Activated CD4-positive, alpha-beta T cell treated with anti-CD3 and anti-CD28 coated beads for 24 hours (primary cell): ENCODE measurements at places on chromosomes 3 and 15.

GRCh38 chr3:36496684-36497633 lies 116.7 kb downstream of the STAC start:
- no peak for DNase-seq

- no peak for DNase-seq
These were observed 100.6 kb downstream of the CYP19A1 start for GRCh38 chr15:51237816-51238215.

DNA sequence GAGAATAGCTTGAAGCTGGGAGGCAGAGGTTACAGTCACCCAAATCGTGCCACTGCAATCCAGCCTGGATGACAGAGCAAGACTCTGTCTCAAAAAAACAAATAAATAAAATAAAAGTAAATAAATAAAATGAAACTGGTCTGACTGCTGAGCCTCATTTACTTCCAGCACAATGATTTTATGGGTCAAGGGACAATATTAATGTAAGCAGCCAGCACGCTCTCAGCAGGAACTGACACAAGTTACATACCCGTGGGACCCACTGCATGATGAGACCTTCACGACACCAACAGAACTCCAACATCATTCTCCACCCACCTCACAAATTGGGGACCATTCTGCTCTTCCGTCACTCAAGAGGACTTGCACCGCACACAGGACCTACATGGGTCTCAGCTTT lies 230.3 kb downstream of the MAGI1 start:
- no peak for DNase-seq

GRCh38 chr3:10867384-10867783 lies 51.4 kb downstream of the SLC6A11 start:
- no peak for DNase-seq

DNA sequence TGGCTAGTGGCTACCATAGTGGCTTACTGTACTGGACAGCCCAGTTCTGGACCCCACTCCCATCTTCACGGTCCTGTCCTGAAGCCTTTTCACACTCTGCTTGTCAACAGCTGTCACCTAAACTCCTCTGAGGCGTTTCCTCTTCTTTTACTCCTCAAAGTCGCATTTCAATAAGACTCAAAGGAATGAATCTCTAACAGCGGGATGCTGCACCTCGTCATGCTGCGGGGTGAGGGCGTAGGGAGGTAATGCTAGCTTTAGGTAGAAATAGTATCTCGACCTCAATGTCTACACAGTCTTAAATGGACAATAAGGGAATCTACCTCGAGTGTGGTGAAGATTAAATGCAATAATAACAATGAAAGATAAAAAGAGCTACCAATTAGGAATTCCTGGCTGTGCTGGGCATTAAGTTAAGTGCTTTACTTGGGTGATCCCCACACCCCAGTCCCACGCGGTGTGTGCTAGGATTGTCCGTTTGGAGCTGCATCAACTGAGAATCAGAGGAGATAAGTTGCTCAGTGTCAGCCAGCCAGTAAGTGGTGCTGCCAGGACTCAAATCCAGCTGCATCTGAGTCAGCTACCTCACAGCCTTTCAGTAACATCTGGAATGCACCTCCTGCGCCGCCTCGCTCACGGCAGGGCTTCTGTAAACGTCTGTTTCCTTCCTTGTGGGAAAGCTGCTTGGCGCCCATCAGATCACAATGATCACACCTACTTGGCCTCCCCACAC lies 14.0 kb downstream of the PLA2G4D start:
- no peak for DNase-seq

DNA sequence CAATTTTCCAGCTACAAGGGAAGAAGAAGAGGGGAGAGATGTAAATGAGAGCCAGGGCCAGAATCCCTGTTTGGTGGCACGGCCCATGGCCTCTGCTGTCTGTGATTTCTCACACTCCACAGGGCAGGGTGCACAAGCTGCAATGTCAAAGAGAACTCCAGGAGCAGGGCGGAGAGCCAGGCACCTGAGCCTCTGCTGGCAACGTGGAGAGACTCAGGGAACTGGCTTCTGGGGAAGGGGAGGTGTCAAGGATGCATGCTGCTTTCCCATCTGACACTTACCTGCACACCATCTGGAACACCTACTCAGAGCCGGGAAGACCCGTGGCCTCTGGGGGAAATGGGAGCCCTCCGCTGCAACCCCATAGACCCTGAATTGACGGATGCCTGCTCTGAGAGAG lies 507.5 kb upstream of the NR2F2 start:
- DNase-seq: no peak

- DNase-seq: no peak
These were observed 47.3 kb downstream of the ITGA11 start for GRCh38 chr15:68384451-68385239.

- DNase-seq: no peak
These were observed 194.7 kb downstream of the SQOR start for GRCh38 chr15:45829336-45830153.

GRCh38 chr15:98123834-98124233 lies 163.3 kb downstream of the ARRDC4 start:
- no peak for DNase-seq

- no peak for DNase-seq
These were observed 309.4 kb upstream of the SOX2 start for GRCh38 chr3:181402347-181402746.

DNA sequence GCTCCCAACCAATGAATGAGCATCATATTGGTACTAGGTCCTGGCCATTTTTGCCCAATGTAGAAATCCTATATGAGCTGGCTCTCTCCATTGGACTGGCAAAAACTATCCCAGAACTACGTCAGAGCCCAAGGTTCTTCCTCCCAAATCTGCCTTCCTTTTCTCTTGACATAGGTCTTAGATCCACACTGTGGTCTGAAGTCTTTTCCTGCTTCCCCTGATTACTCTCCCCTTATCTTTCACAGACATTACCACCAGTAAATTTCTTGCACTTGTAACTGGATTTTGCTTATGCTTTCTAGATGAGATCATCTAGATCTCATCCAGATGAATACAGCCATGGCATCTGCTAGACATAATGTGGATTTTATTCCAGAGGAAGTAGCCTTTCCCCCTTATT lies 141.2 kb upstream of the GADL1 start:
- DNase-seq: no peak

GRCh38 chr15:39181940-39182339 lies 398.9 kb upstream of the THBS1 start:
- DNase-seq: no peak

DNA sequence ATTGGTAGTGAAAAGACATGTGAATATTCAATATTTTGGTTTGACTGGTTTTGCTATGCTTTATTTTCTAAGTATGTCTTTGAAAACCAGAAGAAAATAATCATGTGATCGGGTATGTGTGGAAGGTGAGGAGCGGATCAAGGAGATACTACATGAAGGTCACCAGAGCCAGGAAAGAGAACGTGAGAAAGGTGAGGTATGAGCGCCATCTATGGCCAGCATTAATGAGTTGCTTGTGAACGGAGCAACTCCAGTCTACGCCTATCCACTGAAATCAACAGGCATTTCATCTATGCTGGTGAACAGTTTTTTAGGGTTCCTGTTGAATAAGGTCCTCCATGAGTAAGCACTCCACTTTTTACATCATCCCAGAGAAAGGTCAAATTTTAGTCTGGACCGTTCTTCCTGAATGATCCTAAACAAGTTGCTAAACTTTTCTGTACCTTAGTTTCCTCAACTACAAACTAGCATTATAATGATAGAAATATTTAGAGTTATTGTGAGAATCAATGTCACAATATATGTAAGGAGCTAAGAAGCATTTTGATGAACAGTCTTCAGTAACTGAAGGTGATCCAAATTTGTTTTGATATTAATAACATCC lies 1435.2 kb upstream of the CADM2 start:
- DNase-seq: no peak

DNA sequence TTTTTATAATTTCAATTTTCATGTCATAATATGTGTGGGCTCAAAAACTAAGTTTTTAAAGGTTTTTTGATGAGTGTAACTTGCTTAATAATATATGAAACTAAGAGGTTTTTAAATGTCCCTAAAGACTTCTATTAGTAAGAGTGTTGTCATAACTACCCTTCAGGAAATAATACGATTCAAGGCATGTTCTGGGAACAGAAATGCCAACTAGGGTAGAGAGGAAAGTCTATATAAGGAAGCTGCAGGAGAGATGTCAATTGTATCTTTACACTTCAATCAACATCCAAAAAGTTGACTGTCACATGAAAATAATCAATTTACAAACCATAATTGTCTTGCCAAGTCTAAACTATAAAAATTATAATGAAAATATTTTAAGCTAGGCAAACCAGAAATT lies 76.3 kb downstream of the SMARCC1 start:
- DNase-seq: no peak

DNA sequence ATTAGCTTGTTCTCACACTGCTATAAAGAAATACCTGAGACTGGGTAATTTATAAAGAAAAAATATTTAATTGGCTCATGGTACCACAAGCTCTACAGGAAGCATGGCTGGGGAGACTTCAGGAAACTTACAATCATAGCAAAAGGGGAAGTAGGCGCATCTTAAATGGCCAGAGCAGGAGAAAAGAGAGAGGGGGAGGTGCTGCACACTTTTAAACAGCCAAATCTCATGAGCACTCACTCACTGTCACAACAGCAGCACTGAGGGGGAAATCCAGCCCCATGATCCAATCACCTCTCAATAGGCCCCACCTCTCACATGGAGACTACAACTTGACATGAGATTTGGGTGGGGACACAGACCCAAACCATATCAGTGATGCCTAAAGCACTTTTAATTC lies 82.5 kb downstream of the DCLK3 start:
- DNase-seq: no peak

DNA sequence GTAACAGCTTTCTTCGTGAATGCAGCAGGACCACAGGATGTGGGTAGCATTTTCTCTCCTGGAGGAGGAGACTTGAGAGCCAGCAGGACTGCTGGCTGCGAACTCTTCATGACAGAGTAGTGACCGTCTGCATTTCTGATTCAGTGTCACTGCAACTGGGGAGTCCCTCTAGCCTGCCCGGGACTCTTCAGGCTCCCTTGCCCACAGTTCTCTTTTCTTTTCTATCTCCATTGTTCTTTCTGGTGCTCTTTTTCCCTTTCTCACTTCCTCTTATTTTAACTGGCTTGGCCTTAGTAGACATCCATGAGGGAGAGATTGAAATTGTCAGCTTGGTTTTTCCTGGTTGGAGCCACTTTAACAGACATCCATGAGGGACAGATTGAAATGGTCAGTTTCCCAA lies 49.9 kb upstream of the P2RY1 start:
- no peak for DNase-seq

GRCh38 chr15:69860921-69861320 lies 236.8 kb downstream of the TLE3 start:
- DNase-seq: no peak

- DNase-seq: no peak
These were observed 3.2 kb downstream of the HIGD2B start for GRCh38 chr15:72682772-72683171.

DNA sequence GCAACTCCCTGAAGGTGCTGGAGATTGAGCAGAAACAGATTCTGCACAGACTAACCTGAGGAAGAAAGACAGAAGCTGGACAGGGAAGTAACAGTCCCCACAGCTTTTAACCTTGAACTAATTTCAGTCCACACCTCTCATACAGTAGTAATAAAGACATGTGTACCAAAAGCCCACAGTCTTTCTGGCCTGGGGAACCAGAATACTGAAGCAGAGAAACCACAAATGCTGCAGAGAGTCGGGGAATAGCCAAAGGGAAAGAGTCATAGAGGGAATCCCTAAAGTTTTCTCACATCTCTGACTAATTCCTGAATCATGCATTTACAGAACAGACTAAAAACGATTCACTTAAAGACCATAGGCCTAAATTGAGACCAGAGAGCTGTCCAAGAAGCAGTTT lies 503.4 kb upstream of the NECTIN3 start:
- DNase-seq: no peak

DNA sequence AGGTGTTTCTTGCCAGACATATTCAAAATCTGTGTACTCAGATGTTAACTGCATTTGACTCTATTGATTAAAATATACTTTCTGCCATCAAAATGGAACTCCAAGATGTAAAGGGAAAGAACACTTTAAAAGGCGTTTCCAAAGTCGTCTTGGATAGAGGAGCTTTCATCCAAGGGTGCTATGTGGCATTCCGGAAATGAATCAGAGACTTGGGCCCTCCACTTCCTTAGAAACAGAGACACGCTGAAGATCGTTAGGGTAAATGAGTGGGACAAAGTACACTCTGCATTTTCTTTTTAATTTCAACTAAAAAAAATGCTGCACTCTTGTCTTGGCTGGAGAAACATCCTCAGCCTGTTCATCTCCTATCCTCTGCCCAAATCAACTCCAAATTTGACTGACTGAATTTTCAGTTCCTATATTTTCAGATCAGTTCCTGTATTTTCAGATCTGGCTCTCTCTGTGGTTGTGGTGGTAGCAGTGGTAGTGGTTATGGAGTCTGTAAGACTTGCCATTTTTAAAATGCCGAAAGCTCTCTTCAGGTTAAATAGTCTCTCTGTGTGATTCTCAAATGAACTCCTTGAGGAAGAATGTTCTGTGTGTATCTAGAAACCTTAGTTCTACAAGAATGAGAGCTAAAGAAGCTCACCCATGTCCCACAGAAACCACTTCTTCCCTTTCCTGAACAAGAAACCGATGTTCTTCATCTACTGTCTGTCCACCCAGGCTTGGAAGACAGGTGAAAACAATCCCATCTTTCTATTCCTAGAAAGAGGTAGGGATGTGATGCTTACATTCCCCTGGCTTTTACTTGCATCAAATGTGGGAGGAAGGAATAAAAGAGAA lies 156.8 kb upstream of the ICE2 start:
- no peak for DNase-seq
